ENCODE measurements at places on chromosomes 12 and 14.
A peak's percentile ranks its signal among the peaks of the same experiment; 100 is the strongest.

DNA sequence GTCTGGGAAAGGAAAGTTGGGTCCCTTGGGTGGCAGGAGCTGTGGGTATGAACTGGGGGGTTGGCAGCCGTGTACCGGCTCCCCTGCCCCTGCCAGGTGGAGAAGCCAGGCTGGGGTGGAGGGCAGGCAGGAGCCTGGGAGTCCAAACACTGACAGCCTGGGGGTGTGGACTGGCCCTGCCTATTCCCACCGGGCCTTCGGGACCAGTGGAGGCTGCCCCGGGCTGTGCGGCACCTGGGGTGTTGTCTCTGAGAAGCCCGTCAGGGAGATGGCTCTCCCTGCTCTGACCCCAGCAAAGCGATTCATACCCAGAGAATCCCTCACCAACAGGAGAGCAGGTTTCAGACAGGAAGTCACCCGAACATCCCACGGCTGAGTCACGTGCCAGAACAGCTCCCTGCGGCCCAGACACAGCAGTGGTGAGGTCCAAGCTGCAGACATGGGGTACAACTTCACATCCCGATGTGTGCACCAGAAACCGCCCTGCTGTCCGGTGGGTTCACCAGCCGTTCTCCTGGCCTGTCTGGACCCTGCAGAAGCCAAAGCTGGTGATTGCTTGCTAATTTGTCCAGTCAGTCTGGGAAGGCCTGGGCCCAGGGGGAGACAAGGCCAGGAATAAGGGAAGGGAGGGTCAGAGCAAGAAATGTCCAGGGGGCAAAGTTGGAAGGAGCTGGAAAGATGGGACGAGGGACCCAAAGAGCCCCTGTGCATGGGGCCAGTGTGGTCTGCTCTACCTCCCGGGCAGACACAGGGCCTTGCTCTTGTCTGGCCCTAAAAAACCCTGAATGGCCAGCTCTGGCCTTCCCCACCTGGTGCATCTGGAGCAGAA lies 2.1 kb upstream of the GPR132 start:
- DNase-seq, result peak; percentile 46

DNA sequence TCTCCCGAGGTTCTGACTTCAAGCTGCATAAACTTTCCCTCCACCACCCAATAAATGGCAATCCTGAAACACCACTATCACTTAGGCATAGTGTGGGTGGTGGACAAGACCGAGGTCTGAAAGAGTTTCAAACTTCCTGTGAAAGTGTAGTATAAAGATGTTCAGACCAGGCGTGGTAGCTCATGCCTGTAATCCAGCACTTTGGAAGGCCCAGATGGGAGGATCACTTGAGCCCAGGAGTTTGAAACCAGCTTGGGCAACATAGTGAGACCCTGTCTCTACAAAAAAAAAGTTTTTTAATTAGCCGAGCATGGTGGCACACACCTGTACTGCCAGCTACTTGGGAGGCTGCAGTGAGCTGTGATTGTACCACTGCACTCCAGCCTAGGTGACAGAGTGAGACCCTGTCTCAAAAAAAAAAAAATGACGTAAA lies 61.9 kb downstream of the CCDC92 start:
- DNase-seq, result no peak

DNA sequence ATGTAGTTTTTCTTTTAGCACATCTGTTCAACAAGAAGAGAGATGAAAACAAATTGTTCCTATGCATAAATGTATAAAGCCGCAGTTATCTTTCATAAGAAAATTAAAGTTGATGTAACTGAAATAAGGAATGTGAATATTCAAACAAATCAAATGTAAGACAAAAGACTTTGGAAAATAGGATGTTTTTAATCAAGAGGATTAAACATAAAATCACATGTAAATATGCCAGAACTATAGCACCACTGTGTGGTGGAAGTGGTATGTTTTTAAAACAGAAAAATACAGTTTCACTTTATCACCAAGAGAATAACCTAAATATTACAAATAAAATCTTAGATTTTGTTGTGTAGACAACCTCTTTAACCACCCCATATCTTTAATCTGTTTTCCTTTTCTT lies 40.4 kb downstream of the CAPS2 start:
- peak; percentile 8 for DNase-seq

- DNase-seq, result no peak
Observed at GRCh38 chr14:100192250-100192671, 32.8 kb upstream of the DEGS2 start.

- no peak for DNase-seq
Observed at GRCh38 chr12:98154850-98155249, 360.5 kb upstream of the TMPO start.

GRCh38 chr12:91637789-91638624 lies 455.4 kb upstream of the DCN start:
- no peak for DNase-seq

DNA sequence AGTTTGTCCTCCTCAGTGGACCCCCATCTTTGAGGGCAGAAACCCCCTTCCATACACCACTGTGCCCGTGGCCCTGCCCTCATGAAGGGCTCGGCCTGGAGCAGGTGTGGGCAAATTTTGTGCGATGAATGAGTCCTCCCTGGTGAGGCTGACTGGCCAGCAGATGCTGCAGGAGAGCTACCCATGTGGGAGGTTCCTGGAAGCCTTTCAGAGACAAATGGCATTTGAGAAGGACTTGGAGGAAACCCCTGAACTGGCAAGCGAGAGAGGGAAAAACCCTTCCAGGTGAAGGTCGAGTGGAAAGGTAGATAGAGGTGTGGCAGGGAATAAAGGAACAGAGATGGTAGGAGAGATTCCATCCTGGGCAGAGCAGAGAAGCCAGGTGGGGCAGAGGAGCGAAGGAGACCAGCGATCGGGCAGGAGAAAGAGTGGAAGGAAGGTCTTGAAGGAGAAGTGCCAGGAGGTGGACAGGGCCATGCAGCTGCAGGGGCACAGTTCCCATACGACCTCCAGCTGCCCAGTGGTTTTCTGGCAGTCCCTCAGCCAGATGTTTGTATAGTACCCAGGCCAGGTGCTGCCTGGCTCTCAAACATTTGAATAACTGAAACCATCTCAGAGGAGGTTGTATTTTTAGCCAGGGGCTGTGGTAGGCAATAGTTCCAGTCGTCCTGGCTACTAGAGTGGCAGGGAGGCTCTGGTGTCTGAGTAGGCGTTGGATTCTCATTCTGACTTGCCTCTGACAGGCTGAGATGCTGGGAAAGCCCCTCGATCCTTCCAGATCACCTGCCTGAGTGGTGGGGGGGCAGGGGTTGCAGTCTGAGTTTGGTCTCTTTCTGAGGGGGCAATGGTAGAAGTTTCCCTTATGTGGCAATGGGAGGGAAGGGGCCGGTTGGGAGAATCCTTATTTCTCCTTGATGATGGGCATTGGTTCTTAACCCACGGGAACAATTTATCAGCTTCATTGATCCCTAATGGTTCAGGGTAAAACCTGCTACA lies 40.1 kb downstream of the FBXL14 start:
- DNase-seq, result no peak

- DNase-seq, result peak; percentile 69
Observed at GRCh38 chr14:63713764-63714163, 14.1 kb downstream of the SGPP1 start.

DNA sequence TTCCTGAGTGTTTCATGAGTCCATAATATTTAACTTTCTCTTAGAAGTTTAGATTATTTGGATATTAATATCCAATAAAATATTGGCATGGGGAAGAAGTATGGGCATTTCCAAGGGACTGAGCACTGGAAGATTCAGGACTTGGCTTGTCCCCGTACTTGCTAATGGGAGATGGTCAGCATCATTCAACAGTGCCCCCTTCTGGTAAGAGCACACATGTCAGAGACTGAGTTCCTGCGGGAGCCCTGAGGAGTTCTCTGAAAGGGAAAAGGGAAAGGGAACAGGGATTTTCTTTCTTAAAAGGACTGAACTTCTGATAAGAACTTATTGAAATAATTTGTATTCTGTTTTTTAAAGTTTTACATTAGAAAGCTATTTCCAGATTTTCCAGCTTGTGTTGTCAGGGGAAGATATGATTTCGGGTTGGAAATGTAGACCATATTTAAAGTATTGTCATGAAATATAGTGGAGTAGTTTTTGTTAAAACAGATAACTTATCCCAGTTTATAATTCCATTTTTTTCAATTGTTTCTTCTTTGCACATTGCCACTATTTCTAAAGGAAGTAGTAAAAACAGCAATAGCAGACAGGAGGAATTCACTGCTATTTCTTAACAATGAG lies 59.8 kb upstream of the C12orf71 start:
- DNase-seq, result peak; percentile 78

- DNase-seq, result no peak
Observed at GRCh38 chr14:103543721-103544387, 14.9 kb downstream of the TRMT61A start.

- no peak for DNase-seq
Observed at GRCh38 chr12:108482717-108483212, 32.3 kb upstream of the FICD start.

DNA sequence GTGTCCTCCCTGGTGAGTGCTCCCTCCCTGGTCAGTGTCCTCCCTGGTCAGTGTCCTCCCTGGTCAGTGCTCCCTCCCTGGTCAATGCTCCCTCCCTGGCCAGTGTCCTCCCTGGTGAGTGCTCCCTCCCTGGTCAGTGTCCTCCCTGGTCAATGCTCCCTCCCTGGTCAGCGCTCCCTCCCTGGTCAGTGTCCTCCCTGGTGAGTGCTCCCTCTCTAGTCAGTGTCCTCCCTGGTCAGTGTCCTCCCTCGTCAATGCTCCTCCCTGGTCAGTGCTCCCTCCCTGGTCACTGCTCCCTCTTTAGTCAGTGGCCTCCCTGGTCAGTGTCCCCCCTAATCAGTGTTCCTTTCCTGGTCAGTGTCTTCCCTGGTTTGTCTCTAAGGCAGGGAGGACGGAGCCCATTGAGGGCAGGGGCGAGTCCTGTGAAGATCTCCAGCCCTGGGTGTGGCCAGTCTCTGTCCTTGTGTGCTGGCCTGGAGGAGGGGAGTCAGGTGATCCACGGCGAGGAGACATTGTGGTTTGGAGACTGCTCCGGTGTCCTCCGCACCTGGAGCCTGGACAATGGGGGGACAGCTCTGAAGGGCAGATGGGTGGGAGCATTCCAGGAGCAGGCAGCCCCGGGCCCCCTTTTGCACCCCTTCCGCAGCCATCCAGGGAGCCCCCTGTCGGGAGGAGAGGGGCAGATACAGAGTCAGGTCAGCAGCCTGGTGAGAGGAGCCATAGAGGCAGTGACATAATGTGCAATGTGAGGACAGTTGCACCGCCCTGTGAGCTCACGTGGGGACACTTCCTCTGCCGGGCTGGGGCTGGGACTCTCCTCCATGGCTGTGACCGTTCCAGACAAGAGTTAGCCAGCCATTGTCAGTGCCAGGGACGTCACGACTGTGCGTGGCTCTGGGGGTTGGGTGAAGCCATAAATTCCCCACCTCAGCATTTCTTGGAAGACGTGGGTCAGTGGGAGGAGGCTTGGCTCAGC lies 93.4 kb downstream of the ADGRD1 start:
- no peak for DNase-seq

GRCh38 chr14:77106666-77107065 lies 8.6 kb downstream of the CIPC start:
- no peak for DNase-seq

DNA sequence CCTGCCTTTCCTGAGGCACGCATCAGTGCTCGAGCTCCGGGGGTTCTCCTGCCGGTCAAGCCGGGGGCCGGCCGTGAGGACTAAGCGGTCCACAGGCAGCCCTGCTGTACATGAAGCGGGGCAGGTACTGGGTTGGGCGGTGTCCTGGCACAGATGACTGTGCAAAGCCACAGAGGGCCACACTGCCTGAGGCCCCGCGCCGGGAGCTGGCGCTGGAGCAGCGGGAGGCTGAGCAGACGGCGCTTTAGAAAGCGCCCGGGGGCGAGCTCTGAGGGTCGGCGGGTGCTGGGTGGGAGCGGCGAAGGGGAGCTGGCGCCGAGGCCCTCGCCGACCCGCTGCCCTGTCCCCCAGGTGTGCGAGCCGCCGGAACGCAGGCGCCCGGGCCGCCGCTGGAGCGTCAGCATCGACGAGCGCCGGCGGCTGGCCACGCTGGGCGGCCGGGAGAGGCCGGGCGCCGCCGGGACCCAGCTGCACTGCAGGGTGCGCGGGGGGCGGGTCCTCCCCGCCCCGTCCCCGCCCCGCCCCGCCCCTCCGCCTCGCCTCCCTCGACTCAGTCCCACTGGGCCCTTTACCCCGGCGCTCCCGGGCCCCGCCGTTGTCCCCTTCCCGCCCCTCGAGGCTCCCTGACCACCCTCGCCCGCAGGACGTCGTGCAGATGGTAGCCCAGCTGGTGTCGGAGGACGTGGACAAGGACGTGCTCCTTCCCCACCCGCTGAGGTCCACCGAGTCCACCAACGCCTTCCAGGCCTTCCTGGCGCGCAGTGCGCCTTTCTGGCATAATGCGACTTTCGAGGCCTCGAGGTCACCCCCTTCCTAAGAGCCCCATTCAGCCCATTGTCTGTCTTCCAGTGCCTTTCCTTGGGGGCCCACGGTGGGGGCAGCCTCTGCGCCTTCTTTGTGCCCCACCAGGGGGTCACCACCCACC lies 8.3 kb upstream of the MTA1 start:
- peak; percentile 47 for DNase-seq

DNA sequence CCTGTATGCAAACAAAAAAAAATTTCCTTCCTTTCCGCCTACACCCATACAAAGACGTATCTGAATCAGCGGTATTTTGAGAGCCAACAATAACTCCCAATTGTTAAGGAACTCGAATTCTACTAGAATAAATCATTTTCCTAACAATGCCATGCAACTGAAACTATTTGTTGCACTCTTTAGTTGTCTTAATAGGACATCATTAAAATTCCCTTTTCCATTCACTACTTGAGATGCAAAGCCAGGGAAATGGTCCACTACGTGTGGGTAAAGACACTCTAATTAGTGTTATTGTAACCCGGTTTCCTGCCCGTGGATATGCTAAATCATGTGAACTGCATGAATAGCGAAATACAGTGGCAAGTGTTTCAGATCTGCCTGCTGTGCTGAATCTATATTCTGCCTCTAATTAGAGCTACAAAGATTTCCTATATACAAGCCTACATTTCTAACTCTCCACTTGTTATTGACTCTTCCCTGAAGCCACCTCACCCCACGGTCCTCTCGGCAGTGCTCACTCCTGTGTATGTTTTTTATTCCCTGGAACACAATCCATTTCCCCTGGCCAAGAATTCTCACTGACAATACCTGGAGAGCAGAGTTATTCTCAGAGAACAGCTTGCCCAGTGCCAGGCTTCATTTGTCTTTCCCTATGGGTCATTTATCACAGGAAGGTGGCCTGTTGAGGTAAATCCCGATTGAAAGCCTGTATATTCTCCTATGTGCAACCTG lies 168.3 kb downstream of the PAWR start:
- no peak for DNase-seq

GRCh38 chr12:27502021-27502435 lies 22.0 kb upstream of the PPFIBP1 start:
- no peak for DNase-seq

Data from fibroblast of skin of back (primary cell).